ENCODE measurements at places on chromosomes 1 and 21.

DNA sequence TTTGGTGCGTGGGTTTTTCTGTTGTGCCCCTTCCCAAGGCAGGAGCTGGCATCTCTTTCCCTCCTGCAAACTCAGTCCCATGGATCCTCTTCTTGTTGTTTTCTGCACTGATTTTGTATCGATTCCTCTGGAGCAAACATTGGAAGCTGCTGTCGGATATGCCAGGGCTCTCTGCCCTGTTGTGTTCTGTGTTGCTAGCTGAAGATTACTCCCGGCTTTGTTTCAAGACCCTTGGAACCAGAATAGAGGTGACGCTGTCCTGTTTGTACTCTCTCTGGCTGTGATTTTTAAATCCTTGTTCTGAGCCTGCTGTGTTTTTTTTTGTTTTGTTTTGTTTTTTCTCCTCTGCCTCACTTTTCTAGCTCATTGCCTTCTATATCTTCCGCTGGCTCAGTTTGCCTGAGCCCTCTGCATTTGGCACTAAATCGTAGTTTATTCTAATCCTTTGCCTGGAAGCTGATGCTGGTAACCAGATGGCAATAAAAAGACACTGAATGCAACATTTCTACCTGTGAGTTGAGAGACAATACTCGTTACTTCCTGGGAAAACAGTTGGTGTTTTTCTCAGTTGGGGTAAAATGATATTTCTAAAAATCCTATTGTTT, 67.0 kb downstream of the BACH1 start:
- no peak for DNase-seq

GRCh38 chr1:189662190-189662589, 815.5 kb downstream of the BRINP3 start:
- DNase-seq = no peak

DNA sequence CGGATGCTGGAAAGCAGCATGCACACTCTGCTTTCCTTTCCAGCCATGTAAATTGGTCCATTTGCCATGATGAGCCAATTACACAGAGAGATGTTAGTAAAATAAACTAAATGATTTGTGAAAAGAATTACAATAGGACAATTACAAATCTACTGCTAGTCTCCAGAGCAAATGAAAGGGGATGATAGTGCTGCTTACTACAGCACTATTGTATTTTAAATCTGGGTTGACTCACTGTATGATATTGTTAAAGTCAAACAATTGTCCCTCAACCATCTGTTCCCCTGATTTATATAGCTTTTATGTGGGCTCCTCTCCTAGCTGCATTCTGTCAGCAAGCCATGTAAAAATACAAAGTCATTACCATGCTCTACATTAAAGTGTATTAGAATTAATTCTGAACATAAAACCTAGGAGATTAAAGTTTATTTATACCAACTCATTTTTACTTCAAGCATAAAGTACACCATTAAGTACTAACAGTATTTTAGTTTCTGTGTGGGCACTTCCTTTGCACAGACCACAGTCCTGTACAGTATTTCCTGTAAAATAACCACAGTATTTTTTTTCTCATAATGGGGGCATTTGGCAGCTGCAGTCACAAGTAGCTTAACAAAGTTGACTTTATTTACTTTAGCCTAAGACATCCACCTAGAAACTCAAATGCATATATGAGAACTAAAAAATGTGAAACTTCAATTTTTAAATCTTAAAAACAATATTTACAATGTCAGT, 135.8 kb downstream of the VAV3 start:
- DNase-seq = no peak

- no peak for DNase-seq
Measured at GRCh38 chr1:54284781-54285529, 85.0 kb downstream of the MRPL37 start.

GRCh38 chr1:210814382-210815123, 319.4 kb downstream of the KCNH1 start:
- no peak for DNase-seq

GRCh38 chr1:151775894-151776664, 12.8 kb upstream of the MRPL9 start:
- DNase-seq = no peak

DNA sequence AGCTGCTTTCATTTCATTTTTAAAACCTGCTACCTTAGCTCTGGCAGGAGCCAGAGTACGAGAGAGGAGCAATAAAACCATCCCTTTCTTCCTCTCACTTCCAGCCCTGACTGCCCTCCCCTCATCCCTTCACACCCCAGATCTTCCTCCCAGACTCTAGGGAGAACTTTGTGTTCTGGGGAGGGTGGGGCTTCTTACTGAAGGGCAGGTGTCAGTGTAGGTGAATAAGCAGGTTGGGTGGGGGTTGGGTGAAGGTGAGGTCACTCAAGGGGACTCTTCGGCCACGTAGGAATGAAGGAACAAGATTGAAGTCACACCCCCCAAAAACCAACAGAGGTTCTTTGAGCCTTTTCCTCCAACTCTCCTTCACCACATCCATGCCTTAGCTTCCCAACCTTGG, 88.9 kb downstream of the CD58 start:
- no peak for DNase-seq

- no peak for DNase-seq
Measured at GRCh38 chr1:32486463-32487113, 21.7 kb downstream of the ZBTB8B start.

- DNase-seq = no peak
Measured at GRCh38 chr1:68151690-68152089, 80.6 kb downstream of the WLS start.

DNA sequence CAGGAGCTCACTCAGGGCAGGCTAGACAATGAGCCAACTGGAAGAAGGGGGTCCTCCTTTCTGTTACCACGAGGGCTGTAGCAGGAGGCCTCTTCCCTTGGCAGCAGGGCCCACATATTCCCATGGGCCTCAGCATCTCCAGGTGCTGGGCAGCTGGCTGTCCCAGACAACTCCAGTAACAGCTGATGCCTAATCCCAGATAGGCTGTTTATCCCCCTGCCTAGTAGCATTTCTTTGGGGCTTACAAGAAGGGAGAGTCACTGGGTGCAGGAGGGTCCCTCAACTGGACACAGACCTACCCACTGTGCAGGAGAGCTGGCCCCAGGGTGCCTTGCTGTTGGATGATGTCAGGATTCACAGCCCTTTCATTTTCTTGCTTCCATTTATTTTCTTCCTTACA, 278.2 kb downstream of the DSCAM start:
- DNase-seq = no peak

DNA sequence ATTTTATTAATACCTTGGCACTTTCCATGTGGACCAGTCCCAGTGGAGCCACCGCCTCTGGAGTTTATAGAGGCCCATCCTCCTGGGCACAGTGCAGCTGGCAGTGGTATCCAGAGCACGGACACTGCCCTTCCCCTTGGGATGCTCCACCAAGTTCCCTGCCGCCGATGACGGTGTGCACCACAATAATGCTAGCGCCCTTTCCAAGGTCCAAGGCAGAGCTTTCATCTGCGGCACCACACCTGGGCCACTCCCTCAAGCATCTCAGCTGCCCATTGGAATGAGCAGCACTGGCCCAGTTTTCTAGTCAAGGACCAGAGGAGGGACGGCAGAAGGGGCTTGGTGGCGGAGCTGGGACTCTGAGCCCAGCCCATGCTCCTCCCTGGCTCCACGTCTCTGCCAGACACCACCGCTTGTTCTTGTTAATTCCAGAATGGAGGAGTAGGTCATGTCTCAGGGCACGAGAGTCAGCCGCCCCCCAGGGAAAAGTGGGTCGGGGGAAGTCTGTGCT, 24.5 kb downstream of the SIM2 start:
- DNase-seq = no peak

DNA sequence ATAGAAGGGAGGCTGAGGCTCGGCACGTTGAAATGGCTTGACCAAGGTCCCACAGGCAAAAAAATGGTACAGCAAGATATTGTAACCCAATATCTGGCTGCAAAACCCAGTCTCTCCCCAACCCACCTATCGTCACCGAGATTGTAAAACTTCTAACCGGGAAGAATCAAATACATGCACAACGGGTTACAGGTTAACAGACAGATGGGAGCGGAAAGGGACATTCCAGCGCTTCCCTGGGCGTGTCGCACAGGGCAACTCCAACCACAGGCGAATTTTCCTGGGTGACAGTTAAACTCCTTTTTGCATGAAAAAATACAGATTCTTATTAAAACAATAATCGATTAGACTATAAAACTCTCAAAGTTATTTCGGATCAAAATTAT, 31.8 kb upstream of the JUN start:
- DNase-seq = no peak

DNA sequence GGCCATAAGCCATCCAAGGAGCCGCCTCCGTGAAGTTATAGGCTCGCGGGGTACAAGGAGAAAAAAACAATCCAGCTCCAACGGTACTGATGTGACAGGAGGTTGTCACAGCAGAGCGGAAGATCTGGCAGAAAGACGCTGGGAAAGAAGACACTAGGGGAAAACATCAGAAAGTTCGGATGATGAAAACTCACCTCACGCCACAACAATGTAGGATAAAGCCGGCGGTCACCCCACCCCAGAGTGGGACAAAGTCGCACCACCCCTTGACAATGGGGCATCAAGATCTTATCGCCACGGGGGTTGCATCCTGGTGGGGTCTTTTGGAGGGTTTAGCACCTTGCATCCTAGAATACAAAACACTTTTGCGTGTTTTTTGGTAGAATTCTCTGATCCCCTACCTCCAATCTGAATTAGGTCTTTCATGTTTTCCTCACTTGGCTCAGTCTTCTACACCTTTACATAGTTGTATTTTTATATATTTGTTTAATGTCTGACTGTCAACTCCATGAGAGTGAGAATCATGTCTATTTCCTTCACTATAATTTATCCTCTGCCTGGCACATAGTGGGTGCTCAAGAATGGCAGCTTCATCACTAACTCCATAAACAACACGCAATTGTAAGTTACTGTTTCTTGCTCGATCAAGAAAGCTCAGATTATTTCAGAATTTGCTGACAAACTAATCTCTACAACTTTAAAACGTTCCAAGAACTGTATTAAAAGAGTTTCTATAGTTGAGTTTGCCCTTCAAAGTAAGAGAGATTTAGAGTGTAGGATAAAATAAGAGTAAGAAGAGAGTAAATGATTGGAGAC, 611 bp upstream of the ZSWIM5 start:
- DNase-seq = no peak

- DNase-seq = no peak
Measured at GRCh38 chr1:91712981-91713841, 172.7 kb downstream of the TGFBR3 start.
